NCI-H226 (cell line): ENCODE measurements at places on chromosomes 7 and 10.

GRCh38 chr10:90751107-90751997 lies 106.5 kb downstream of the HTR7 start:
- peak; percentile 25 for DNase-seq

GRCh38 chr10:22156750-22157149 lies 61.1 kb downstream of the EBLN1 start:
- DNase-seq = no peak

- peak; percentile 85 for DNase-seq
Observed at GRCh38 chr10:95445223-95445836, 115.8 kb downstream of the SORBS1 start.

DNA sequence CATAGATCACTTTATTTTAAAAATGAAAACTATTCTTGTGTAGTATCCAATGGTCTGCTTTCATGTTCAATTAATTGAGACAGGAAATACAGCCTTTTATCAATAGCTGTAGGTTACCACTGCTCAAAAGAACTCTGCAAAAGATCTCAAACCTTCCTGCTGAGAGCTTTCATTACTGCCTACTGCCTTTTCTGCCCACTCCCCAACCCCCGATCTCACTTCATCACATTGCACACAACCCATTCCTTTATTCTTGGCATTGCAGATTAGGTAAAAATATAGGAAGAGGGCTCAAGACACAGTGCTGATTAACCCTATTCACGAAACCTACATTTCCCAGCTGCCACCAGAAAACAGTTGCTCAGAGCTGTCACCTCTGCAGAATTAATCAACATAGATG lies 171.4 kb downstream of the BTAF1 start:
- DNase-seq = no peak

DNA sequence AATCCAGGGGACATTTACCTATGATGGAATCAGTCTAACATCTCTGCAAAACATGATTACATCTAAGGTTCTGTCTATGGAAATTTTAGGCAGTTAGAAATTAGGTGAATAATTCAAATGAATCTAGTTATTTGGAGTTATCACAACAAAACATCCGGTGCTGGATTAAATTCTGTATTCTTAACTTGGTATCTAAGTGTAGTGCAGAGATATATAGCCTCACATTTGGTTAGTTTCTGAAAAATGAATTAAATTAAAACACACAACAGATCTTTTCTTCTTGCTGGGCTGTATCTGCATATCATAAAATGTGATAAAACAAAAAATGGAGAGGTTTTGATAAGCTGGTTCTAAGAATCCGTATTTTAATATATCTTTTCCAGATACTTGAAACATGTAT lies 354.1 kb downstream of the PCLO start:
- DNase-seq = no peak

DNA sequence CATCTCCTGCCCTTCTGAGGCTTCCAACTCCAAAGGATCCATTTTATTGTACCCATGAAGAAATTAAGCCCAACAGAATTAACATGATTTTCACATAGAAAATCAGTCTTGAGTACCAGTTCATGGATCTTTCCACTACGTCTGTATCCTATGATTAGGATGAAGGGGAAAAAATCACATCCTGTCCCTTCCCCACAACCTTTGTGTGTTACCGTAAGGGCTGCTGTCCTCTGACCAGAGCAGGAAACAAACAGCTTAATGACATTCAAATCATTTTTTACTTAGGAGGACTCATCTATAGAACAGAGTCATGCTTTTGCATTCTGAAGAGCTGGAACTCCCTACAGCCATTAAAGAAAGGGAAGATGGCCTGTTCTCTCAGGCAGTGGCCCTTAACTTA lies 241.5 kb downstream of the DYNC1I1 start:
- DNase-seq = no peak

- no peak for DNase-seq
Observed at GRCh38 chr10:100828738-100829096, 83.3 kb downstream of the PAX2 start.
